Caco-2 (cell line): ENCODE measurements at places on chromosomes 16 and 17. TPM values are rescaled to one million over a fixed set of nuclear protein-coding genes. Genes with fewer than 3 reads are reported as not detected.

- no peaks in the 10 kb centered on the region for H3K36me3 ChIP-seq
- H3K4me1 ChIP-seq, result peaks cover 10% of the 10 kb centered on the region
- H3K4me3 ChIP-seq, result no peak overlapping the region
- DNase-seq, result no peak
- H3K27me3 ChIP-seq, result peaks cover 2% of the 10 kb centered on the region; the same call in 1 of the 2 replicates
Measured at GRCh38 chr16:88430185-88430523, 22.9 kb upstream of the ZFPM1 start.

DNA sequence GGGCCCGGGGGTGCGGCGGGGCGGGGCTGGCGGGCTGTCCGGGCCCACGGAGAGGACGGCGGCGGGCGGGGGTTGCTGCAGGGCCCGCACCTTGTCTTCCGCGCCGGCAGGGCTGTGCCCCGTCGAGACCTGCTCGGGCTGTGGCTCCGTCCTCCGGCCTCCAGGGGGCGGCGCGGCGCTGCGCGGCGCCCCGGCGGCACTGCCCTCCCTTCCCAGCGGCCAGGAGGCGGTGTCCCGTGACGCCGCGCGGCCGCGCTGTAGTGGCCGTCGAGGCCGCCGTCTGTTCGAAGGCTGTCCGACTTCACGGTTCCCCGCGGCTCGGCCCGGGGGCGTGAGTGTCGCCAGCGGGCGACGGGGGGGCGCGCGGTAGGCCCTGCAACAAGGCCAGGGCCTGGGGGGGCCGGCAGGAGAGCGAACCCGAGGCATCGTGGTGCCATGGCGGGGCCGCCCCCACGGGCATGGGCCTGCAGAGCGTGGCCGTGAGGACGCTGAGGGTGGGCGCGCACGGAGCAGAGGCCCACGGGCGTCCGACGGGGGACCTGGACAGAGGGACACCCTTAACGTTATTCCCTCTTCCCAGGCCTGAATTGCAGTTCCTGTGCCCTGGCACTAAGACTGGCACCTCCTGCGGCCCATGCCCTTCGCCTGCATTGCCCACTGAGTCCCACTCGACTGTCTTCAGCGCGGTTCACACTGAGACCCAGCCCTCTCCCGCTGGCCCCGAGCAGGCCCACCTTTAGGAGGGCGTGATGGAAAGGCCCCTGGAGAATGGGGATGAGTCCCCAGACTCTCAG is at the start of gene PLEKHG4:
Gene PLEKHG4 (plus strand): TSS at position 237 of the 794 bp plus-strand sequence. CDS start 513 bp downstream, at position 750.
- H3K4me3 ChIP-seq, result peak within 1 kb of the TSS; percentile 88
- H3K4me1 ChIP-seq, result peaks cover 20% of the 10 kb centered on the region
- no peaks in the 10 kb centered on the region for H3K27me3 ChIP-seq

- H3K36me3 ChIP-seq, result no peaks in the 10 kb centered on the region; the same call in none of the 2 replicates
- H3K4me3 ChIP-seq, result no peak overlapping the region
- DNase-seq, result no peak
- no peaks in the 10 kb centered on the region for H3K27me3 ChIP-seq
Measured at GRCh38 chr17:77420804-77421629, 280.2 kb downstream of the SEC14L1 start.

DNA sequence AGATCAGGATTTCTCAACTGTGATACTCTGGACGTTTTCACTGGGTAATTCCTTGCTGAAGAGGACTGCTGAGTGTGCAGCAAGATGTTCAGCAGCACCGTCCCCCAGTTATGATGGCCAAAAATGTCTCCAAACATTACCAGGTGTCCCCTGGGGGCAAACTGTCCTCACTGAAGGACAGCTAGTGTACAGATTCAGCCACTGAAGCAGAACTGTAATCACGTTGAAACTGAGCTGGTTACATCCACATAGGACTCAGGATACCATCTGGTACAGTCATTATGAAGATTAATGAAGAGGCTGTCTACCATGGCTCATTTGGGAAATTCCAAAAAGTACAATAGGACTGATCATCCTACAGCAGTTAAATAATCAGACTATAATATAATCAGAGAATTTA is 43.3 kb upstream of the GINS3 start:
- no peaks in the 10 kb centered on the region for H3K27me3 ChIP-seq
- no peak for DNase-seq
- H3K4me3 ChIP-seq, result no peak overlapping the region

GRCh38 chr16:49640581-49640980 is 215.3 kb downstream of the ZNF423 start:
- no peaks in the 10 kb centered on the region for H3K36me3 ChIP-seq
- H3K27ac ChIP-seq, result no peak overlapping the region
- peaks cover 4% of the 10 kb centered on the region for H3K27me3 ChIP-seq
- no peak for DNase-seq

GRCh38 chr17:57375770-57376225 is 119.5 kb downstream of the MSI2 start:
- no peak overlapping the region for H3K4me3 ChIP-seq
- peaks cover 67% of the 10 kb centered on the region for H3K4me1 ChIP-seq
- H3K36me3 ChIP-seq, result no peaks in the 10 kb centered on the region
- H3K27me3 ChIP-seq, result no peaks in the 10 kb centered on the region
- H3K27ac ChIP-seq, result peak overlapping the region; percentile 88

DNA sequence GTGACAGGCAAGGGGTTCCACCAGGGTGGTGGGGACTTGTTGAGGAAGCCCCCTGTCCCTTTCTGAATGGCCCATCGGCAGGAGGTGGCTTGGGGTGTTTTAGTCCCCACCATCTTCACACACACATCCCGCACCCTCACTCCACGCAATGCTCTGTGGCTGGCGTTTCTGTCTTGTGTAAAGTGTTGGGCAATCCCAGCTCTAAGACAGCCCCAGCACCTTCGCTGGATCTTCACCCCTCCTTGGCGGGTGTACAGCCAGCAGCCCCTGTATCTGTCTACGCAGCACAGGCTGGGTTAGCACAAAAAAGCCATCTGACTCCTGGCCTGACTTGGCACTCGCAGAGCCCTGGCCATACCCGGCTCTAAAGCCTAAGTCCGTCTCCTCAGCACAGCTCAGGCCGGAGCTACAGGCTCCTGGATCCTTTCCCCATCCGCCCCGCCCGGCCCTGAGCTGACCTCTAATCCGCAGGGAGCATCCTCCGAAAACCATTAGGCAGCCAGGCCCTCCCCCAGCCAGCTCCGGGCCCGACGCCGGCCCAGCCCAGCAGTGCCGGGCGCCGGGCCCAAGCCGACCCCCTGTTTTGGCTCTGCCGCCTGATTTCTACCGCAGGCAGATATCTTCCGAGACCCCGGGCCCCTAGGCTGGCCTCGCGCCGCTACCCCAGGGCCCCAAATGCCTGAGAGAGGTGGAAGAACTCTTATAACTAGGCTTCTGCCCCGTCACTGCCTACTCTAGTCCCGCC is 42.4 kb upstream of the TAC4 start:
- H3K27ac ChIP-seq, result peak overlapping the region; percentile 96
- peaks cover 83% of the 10 kb centered on the region for H3K4me1 ChIP-seq
- H3K27me3 ChIP-seq, result no peaks in the 10 kb centered on the region
- no peak overlapping the region for H3K4me3 ChIP-seq

GRCh38 chr17:59696682-59697277 is 10.4 kb downstream of the PTRH2 start:
- peak overlapping the region; percentile 18 for H3K27ac ChIP-seq
- no peaks in the 10 kb centered on the region for H3K27me3 ChIP-seq
- DNase-seq, result no peak
- H3K4me1 ChIP-seq, result no peaks in the 10 kb centered on the region
- H3K36me3 ChIP-seq, result peaks cover 5% of the 10 kb centered on the region
- H3K4me3 ChIP-seq, result no peak overlapping the region

DNA sequence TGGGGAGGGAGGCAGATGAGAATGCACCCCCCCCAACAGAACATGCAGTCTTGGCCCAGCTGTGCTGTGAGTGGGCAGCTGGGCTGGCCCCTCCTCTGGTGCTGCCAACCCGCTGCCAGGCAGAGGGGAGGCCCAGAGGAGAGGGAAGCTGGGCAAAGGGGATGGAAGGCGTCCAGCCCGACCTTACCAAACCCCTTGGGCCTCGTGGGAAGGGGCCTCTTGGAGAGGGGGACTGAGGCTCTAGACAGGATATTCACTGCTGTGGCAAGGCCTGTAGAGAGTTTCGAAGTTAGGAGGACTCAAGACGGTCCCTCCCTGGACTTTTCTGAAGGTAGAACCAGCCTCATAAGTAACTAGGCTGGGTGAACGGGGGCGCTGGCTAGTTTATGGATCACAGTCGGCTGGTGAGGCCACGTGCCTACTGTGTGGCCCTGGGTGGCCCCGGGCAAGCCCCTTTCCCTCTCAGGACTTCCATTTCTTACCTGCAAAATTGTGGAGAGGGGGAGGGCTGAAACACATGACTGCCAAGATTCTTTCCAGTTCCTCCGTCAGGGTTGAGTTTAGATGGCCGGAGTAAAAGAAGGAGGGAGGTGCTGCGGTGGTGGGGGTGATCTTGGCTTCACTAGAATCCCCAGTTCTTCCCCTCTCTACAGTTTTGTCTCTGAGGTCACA is 857 bp upstream of the STAT5A start:
- no peaks in the 10 kb centered on the region for H3K27me3 ChIP-seq
- DNase-seq, result peak; percentile 31
- H3K4me1 ChIP-seq, result 0 out of 2 replicates have a peak, but pooled peaks cover 7% of the 10 kb centered on the region
- peak overlapping the region; percentile 44 for H3K4me3 ChIP-seq

GRCh38 chr17:59367657-59368045 is 36.2 kb downstream of the YPEL2 start:
- H3K27me3 ChIP-seq, result no peaks in the 10 kb centered on the region
- peak overlapping the region; percentile 30 for H3K27ac ChIP-seq
- peak; percentile 47 for DNase-seq
- H3K36me3 ChIP-seq, result no peaks in the 10 kb centered on the region
- H3K4me3 ChIP-seq, result no peak overlapping the region

GRCh38 chr16:3854750-3855541 is 25.6 kb downstream of the CREBBP start:
- H3K27me3 ChIP-seq, result no peaks in the 10 kb centered on the region
- H3K4me3 ChIP-seq, result no peak overlapping the region
- DNase-seq, result no peak
- peaks cover 4% of the 10 kb centered on the region; the same call in 1 of the 2 replicates for H3K4me1 ChIP-seq

GRCh38 chr17:76367642-76368041 is 13.9 kb upstream of the PRPSAP1 start:
- H3K36me3 ChIP-seq, result no peaks in the 10 kb centered on the region
- no peak overlapping the region for H3K27ac ChIP-seq
- no peak overlapping the region for H3K4me3 ChIP-seq

The LRRC46 gene
- 1.4 and 2.3 TPM in 2 replicates for total RNA-seq

The KDM6B gene
- 27.4 and 27.9 TPM in 2 replicates for total RNA-seq

The TMEM97 gene
- 313 and 342 TPM in 2 replicates for total RNA-seq

The CCL17 gene
- not detected in 2 replicates for total RNA-seq

The SCO1 gene
- total RNA-seq, result 26.3 and 26.8 TPM in 2 replicates

The STX4 gene
- total RNA-seq, result 27.9 and 29.2 TPM in 2 replicates

The EVPL gene
- 0.16 and 0.46 TPM in 2 replicates for total RNA-seq

The TEKT1 gene
- total RNA-seq, result not detected in 2 replicates

The AOC2 gene
- total RNA-seq, result 3.7 and 4.2 TPM in 2 replicates

The TMEM114 gene
- total RNA-seq, result not detected in 2 replicates

The IFI35 gene
- 9.4 and 10.2 TPM in 2 replicates for total RNA-seq

The TPSD1 gene
- total RNA-seq, result not detected in 2 replicates

The SLC38A8 gene
- total RNA-seq, result 0.79 and 2.1 TPM in 2 replicates
